ENCODE measurements at places on chromosomes 16 and 17.

- DNase-seq, result no peak
These were observed 379.1 kb upstream of the CDH11 start for GRCh38 chr16:65500919-65501318.

- DNase-seq, result no peak
These were observed 970 bp downstream of the EPN2 start for GRCh38 chr17:19238167-19238505.

GRCh38 chr16:30615358-30616091 is 5.3 kb upstream of the ZNF689 start:
- no peak for DNase-seq

- DNase-seq, result no peak
These were observed 6.1 kb upstream of the SLC46A1 start for GRCh38 chr17:28412099-28412498.

GRCh38 chr17:17416007-17416399 is 60.8 kb upstream of the MED9 start:
- peak; percentile 52 for DNase-seq

DNA sequence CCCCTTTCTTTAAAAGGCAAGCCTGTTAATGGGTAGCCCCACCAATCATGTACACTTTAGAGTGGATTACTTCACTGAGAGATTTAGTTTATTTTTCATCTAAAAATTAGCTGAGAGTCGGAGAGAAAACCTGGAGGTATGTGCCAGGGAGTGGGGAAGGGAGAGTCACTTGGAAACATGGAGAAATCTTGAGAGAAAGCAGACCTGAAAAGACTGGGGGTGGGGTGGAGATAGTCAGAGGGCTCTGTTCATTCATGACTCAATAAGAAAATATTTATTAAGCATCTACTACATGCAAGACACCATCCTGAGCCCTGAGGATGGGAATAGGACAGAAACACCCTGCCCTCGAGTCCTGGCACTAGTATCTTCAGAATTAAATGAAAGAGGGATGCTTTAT is 27.4 kb upstream of the RCVRN start:
- DNase-seq, result no peak

- no peak for DNase-seq
These were observed 559.9 kb upstream of the HSBP1 start for GRCh38 chr16:83247767-83248372.

GRCh38 chr17:13735861-13736260 is 134.1 kb upstream of the HS3ST3A1 start:
- no peak for DNase-seq

- DNase-seq, result no peak
These were observed 23.2 kb upstream of the CYTH1 start for GRCh38 chr17:78805301-78805700.

DNA sequence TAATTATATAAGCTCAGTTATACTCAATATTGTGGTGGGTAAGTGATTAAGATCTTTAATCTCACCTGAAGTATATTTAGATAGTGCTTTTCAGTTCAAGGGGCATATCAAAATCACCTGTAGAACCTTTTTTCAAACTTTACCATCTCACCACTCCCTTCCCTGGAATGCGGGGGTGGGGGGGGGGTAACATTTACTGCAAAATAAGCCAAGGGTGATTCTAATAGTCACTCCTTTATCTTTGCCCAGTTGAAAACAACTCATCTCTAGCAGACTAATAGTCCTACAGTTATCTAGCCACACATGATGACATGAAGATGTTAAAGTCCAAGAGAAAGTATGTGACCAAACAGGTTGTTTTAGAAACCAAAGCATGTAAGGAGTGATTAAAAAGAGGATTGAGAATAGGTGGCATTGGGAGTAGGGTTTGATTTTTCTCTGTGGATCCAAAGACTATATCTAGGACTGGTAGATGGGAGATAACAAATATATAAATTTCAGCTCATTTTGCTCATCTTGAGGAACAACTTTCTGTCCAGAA is 21.5 kb downstream of the LPCAT2 start:
- DNase-seq, result no peak

DNA sequence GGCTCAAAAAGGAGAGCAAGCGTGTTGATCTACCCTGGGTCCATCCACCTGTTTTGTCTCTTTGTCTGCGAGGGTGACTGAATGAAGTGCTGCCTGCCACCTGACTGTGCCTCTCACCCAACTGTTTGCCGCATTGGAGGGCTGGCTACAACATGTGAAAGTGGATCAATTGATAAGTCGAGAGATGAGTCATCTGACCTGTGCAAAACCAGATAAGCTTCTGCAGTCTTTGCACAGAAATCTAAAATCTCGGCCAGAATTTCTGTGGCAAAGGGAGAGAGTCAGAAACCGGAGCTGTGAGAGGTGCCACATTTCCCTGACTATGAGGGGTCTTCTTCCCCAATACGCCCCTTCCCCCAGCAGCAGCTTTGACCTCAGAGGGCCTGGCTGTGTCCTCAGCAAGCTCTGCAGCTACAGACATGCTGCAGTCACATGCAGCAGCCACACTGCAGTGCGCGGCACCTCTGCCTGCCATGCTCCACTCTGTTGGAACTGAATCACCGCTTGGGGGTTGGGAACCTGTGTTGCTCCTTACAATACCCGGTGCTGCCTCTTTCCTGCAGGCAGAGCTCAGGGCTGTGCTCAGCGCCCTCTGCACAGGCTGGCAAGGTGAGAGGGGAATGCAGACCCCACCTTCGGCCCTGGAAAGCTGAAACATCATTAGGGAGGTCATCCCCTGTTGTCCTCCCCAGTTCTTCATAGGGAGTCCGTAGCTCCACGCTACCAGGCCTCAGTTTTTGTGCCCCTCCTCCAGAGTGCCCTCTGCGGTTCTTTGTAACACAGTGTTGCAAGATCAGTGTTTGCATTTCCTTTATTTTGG is 16.2 kb upstream of the HAS3 start:
- no peak for DNase-seq

DNA sequence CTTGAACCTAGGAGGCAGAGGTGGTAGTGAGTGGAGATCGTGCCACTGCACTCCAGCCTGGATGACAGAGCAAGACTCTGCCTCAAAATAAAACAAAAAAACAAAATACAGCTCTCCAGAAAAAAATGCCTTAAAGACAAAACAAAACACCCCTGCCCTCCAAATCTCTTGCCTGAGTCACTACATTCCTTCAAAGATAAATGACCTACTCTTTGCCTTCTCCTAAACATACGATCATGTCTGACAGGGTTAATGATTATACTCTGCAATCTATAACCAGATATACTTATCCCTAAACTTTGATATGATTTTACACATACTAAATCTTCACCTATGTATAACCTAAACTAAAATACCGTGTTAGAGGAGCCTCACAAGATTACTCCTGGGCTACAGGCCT is 1.4 kb upstream of the SETD6 start:
- no peak for DNase-seq

DNA sequence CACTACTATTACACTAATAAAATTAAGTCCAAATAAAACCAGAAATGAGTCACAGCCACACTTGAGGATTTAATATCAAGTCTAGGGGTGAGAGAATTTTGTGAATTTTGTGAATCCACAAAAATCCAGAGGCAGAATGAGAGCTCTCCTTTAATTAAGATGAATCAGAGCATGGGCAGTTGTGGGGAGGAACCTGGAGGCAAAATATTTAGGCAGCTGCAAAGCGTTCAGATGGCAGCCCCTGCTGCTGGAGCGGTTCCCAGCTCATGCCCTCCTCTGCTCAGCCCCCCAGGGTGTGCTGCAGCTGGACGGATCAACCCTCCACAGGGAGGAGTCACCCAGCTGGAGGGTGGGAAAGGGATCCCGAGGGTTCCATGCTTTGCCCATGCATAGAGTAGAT is 43.4 kb upstream of the IRX6 start:
- DNase-seq, result no peak

DNA sequence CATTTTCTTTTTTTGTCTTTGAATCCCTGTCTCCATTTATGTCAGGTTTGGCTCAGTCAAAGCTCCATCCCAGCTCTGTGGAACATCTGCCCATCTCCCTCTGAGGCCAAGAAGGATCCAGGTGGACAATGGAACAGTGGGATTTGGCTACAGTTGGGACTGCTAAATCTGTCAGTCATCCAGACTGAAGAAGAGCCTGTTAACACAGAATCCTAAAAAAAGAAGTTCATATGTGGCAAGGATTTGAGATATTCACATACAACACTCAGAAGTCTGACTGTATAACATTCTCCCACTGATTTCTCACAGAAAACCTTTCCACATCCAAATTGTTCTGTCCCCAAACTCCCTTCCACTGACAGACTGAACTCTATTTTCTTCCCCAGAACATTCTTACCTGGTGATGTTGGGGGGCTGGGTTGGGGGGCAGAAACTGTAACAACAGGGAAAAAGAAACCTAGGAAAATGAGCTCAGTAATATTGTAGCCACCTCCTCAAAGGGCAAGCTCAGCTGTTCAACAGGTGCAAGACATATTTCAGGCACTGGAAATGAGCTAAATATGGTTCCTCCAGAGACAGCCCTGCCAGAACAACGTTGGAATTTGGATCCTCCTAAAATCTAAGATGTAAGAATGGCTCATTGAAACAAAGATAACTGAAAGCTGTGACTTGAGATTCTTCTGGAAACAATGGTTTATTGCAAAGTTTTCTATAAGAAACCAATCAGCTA is 301.5 kb upstream of the CDH5 start:
- DNase-seq, result no peak

GRCh38 chr16:78976212-78976611 is 624.3 kb downstream of the MAF start:
- DNase-seq, result no peak

DNA sequence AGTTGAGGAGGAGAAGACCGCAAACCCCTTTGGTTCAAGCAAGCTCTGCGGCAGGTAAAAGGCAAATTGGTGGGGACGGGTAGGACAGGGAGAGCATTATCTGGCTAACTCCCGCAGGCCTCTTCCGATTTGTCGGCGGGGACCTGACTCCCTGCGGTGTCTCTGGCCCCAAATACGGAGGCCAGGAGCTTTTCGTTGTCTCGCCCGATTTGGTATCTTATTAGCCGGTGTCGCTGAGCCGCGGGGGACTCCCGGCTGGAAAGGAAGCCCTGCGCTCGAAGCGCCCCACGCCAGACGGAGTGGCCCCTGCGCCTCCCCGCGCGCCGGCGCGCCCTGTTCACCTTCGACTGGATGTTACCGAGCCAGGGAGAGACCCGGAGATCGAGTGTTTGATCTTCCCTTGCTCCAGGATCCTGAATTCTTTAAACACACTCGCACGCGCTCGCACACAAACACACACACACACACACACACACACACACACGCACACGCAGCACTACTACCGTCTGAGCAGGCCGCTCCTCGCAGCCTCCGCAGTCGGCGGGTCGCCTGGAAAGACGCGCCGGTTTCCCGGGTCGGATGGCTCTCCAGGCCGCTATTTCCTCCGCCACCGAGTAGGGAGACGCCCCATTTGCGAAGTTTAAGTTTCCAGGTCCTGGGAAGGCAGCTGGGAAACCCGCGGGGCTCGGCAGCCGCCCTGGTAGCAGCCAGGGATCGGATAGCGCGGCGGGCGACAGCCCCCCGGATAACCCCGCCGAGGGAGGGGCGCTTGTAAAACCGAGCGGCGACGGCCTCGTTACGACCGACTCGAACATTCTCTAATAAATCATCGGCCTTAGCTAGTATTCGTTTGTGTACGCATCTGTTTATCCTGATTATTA is 3.3 kb downstream of the PRAC1 start:
- DNase-seq, result no peak

- no peak for DNase-seq
These were observed 204.1 kb upstream of the NOG start for GRCh38 chr17:56389356-56389755.

DNA sequence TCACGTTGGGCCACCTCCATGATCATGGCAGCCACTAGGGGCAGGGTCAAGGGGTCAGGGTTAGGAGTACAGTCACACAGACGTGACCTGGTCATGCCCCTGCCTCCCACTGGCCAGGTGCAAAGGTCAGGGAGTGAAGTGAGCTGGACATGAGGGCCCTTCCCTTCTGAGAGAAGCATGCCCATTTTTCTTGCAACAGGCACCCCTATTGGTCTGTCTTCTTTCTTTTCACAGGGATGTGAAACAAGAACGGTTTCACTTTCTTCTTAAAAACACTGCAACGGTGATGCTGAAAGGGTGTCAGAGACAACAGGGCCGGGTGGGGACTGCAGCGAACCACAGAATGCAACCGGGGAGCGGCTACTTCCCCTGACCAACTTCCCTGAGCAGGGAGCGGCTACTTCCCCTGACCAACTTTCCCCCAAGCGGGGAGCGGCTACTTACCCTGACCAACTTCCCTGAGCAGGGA is 52.1 kb upstream of the DOC2B start:
- DNase-seq, result no peak

- DNase-seq, result no peak
These were observed 159.9 kb downstream of the AXIN2 start for GRCh38 chr17:65401561-65401960.

GRCh38 chr16:50244140-50244503 is 22.2 kb upstream of the ADCY7 start:
- no peak for DNase-seq

- no peak for DNase-seq
These were observed 37.3 kb downstream of the PLCG2 start for GRCh38 chr16:81816351-81816750.

GRCh38 chr17:63987221-63988126 is 10.7 kb upstream of the PRR29 start:
- DNase-seq, result no peak

GRCh38 chr17:3813171-3813570 is 12.2 kb upstream of the ITGAE start:
- no peak for DNase-seq

DNA sequence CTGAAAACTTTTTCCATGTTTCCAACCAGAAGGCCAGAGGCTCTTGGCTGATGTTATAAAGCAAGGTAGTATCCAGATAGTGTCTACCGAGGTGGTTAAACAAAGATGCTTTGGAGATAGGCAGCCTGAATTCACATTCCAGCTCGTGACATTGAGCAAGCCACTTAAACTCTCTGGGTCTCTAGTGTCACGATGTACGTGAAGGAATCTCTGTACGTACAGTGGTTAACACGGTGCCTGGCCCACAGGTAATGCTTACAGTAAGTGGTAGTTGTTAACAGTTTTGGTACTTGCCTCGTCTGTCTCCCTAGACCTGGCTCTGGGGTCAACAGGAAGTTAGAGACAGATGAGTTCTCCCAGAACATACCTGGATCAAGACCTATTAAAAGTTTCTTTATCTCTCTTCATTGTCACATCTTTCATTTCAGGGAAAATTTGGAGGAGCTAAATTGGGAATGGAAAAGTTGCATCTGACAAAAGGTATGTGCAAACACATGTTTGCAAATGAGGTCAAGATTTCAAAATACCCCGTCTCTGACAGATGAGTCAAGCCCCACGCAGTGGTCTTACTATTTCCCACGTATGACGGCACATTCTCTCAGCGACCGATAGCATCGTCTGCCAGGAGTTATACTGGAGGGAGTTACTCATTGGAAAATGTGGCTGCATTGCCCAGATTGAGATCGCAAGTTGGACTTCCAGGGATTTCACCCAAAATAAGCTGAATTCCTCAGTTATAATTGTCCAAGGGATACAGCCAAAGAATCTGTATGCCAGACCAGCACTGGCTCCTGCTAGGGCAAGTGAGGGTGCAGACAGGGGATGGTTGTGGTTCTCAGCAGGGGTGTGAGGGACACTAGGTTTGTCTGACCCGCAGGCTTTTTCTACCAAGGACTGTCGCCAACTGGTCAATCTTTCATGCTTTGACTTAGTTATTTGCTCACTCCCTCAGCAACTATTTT is 18.9 kb upstream of the MYH10 start:
- no peak for DNase-seq

GRCh38 chr17:42674755-42675347 is 1.9 kb downstream of the PLEKHH3 start:
- DNase-seq, result no peak

All from HS-27A (cell line).